Aorta (tissue), 5 donors: ENCODE measurements at places on chromosomes 2 and 18.

GRCh38 chr18:48409591-48410094 is 460 bp upstream of the ZBTB7C start:
- DNase-seq = peak; percentile 86

- no peak for DNase-seq
Measured at GRCh38 chr18:21855432-21855831, 114.8 kb downstream of the MIB1 start.

- DNase-seq = peak; percentile 68
Measured at GRCh38 chr2:101038455-101039255, 36.6 kb downstream of the RPL31 start.

GRCh38 chr2:229180658-229181057 is 90.4 kb downstream of the PID1 start:
- DNase-seq = no peak

- DNase-seq = peak; percentile 66
Measured at GRCh38 chr2:85659324-85659981, 8.5 kb downstream of the SFTPB start.

GRCh38 chr2:150327564-150328489 is 159.6 kb downstream of the RND3 start:
- no peak for DNase-seq
